ENCODE measurements at places on chromosomes 12 and 14.

GRCh38 chr12:60921541-60921940, 1325.7 kb downstream of the SLC16A7 start:
- DNase-seq, result no peak

- DNase-seq, result no peak
Measured at GRCh38 chr12:116093915-116094314, 183.6 kb downstream of the MED13L start.

GRCh38 chr14:78737601-78738000, 567.4 kb downstream of the NRXN3 start:
- no peak for DNase-seq

GRCh38 chr12:5177731-5178130, 134.1 kb downstream of the KCNA5 start:
- DNase-seq, result no peak

DNA sequence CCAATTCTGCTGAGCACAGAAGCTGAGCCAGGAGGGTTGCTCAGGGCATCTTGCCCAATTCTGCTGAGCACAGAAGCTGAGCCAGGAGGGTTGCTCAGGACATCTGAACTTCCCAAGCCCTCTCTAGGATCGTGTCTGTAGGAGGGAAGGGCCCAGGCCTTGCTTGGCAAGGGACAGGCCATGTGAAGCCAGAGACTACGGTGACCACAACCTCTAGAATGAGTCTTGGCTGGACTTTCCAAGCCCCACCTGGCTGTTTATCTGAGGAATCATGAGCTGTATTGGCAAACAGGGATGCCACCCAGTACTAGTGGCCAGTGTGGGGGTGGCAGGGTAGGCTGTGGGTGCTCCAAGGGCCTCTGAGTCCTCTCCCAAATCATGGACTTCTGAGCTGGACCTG, 7.7 kb upstream of the SERPINA6 start:
- DNase-seq, result no peak

- DNase-seq, result no peak
Measured at GRCh38 chr12:11762723-11763326, 113.4 kb downstream of the ETV6 start.

GRCh38 chr12:130031571-130032189, 127.9 kb upstream of the TMEM132D start:
- peak; percentile 67 for DNase-seq

GRCh38 chr12:115440438-115440837, 756.5 kb upstream of the TBX3 start:
- no peak for DNase-seq

DNA sequence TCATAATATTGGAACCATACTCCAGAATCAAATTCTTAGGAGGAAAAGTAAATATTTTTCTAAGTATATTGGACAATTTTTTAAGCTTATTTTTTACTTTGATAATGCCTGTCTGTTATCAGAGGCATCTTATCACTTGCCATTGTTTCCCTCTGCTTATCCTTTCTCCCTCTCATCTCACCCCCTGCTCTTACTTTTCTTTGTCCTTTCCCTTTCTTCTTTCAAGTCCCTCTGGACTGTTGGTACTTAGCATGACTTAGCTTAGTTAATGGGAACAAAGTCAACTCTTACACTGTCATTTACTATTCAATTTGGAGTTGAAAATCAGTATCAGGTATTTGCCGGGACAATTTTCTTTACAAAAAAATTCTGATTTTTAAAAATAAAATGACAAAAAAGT, 45.2 kb downstream of the ABCD2 start:
- peak; percentile 30 for DNase-seq

DNA sequence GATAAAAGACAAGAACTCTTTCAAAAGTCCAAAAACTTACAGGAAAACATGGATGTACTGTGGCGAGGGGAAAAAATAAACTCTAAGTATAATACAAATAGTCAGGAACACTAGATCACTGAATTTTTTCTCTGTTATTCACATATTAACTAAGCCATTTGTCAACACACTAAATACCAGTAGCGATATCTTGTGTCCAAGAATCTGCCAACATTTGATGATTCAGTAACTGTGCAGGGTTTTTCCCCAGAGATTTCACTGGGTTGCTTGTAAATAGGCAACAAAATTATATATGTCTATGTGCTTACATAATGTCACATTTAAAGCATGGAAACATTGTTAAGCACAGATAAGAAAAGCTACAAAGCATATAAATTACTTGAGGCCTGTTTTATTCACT, 205.9 kb downstream of the KIF21A start:
- DNase-seq, result no peak

DNA sequence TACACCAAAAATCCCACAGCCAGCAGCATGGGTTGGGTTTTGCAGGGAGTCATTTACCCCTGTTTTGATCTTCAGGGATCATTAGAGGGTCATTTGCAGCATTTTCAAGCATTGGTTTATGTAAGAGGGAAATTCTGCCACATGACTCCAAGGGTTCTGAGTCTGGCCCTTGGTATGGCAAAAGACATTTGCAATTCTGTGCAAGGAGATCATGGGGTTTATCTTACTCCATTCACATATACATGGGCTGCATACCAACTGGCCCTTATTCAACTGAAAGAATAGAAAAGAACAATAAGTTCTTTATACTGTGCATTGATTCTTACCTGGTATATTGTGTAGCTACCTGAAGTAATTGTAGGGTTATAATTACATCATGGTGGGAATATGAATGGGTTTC, 13.7 kb downstream of the SIX4 start:
- no peak for DNase-seq

DNA sequence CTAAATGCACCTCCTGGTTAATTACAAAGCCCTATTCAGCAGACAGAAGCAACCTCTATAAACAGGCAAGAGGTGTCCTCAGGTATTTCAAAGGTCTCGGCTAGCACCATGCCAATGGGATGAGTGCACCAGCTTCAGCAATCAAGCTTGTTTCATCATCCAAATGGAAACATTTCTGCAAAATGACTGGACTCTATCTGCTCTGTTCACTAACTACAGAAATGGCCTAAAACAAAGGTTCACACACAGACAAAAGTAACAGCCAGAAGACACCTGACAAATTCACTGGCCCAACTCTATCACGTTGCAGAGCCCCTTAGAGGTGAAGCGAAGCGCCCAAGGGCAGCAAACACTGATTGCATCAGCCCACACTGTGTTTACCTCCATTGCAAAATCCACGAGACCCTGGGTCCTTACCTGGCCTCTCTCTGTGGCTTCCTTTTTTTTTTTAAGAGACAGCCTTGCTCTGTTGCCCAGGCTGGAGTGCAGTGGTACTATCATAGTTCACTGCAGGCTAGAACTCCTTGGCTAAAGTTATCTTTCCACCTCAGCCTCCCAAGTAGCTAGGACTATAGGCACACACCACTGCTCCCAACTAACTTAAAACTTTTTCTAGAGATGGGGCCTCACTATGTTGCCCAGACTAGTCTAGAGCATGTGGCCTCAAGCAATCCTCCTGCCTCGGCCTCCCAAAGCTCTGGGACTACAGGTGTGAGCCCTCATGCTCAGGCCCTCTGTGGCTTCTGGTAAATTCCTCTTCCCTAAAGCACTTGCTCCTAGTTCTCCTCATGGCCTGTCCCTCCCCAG, 8.5 kb upstream of the SYNE3 start:
- no peak for DNase-seq

- no peak for DNase-seq
Measured at GRCh38 chr14:105126981-105127329, 41.6 kb downstream of the JAG2 start.

DNA sequence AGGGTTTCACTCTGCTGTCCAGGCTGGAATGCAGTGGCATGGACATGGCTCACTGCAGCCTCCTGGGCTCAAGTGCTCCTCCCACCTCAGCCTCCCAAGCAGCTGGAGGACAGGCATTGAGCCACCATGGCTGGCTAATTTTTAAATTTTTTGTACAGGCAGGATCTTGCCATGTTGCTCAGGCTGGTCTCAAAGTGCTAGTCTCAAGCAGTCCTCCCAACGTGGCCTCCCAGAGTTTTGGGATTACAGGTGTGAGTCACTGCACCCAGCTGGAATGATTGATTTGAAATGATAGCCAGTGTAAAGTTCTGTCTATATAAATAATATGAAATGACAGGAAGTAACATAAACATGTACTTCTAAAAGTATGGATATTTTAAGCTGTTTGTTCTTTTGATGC, 172.7 kb downstream of the FUT8 start:
- DNase-seq, result no peak

DNA sequence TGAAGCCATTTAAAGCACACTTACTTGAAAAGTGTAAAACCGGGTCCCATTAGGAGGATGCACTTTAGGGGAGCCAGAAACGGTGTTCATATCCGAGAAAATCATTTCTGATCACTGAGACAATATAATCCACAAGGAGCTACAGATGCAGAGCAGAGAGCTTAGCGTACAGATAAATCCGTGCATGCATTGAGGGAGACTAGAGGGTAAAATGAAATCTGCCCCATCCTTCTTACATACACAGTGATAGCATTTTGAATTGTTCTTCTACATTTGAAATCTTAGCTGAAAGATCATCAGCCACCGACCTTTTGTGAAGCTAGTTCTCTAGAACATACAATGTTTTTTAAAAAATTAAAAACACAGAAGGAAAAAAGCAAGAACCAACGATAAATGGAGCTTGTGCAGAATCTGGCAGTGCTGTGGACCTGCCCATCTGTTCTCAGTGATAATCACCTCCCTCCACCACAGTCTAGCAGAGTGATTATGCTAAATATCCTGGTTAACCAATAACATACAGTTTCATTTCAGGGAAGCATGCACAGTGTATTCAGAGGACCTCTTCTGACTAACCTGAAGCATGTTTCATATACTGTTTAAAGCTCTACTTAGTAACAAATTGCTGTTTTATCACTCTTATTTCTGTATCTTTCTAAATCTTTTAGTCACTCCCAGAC, 161.1 kb downstream of the PPFIA2 start:
- no peak for DNase-seq

Measured in NT2/D1 (cell line).